ENCODE measurements at places on chromosomes 3 and 15.

- no peak for DNase-seq
Measured at GRCh38 chr3:152202976-152203626, 65.6 kb upstream of the MBNL1 start.

- no peak for DNase-seq
Measured at GRCh38 chr3:197802779-197803459, 11.9 kb downstream of the LRCH3 start.

GRCh38 chr3:126679831-126680666 is 24.0 kb upstream of the CHCHD6 start:
- no peak for DNase-seq

GRCh38 chr3:188881954-188882641 is 289.7 kb upstream of the TPRG1 start:
- DNase-seq: no peak

DNA sequence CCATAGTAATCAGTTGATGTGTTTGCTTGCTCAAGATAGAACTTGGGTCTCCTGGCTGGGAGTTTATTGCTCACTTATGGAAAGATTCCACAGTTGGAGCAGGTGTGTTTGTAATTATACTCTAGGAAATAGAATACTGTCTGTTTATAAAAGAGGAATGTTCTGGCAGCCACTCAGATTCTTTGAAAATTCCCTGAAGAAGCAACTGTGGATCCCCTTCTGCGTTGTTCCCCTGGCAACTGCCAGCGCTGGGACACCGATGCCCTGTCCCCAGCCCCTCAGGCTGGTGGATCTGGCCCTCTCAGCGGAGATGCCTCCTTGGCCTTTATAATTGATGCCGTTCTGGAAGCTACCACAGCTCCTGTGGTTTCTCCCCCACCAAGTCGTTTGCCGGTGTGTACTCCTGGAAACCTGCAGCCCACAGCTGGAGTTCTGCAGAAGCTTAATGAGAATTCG is 225.9 kb downstream of the ITPR1 start:
- no peak for DNase-seq

DNA sequence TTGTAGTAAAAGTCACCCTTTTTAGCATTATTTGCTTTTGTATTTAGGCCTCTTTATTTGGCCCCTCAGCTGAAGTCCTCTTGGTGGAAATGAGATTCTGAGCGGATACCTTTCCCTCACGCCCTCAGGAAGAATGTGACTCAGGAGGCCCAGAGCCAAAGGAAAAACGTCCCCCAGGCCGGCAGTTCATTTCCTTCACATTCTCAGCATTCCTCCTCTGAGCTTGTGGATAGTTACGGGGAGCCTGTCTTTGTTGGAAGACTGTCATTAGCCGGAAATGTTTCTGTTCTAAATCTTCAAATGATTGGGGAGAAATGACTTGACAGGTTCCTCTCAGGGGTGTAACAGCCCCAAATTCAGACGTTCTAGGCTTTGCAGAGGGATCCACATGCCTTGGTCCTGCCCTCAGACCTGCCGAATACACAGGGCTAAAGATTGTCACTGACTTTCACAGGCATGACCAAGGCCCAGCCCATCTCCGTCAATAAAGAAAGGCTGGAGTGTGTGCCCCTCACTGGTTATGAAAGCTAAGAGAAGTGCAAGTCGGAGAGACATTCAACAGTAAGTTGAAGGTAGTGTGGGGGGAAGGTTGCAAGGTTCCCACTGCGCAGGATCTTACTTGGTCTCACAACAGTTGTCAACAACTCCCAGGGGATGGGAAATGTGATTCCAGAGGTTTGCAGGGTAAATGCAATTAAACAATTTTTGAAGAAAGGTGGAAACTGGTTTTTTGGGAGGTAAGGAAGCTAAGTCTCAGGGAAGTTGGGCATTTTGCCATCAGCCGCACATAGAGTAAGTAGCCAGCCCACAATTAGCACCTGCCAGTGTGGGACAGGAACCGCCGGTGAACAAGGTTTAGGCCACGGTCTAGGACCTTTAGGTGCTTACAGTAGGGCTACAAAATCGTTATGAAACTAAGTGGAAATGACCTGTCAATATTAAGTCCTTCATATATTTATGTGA is 39.7 kb upstream of the MYZAP start:
- no peak for DNase-seq

DNA sequence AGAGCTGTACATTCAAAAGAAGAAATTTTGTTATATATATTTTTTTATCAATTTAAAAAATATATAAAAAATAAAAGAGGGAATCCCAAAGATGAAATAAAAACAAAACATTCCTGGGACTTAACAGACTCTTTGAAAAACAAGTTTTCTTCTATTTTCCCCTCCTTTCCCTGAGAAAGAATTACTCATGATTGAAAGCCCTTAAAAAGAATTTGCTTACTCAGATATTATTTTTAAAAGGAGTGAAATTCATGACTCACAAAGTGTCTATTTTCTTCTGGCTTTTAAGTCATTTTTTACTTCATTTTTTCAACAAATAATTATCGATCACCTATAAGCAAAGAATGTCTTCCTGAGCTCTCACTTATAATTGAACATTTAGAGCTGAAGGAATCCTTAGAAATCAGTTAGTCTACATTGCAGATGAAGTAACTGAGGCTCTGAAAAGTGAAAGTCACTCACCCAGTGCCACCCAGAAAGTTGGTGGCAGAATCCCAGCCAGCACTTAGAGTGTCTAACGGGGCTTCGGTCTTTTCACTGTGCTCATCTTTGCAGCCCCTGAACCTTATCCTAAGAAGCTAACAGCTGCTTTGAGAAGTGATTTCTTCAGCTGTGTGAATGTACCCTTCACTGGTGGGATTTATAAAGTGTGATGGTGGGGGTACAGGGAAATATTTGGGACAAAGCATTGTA is 42.5 kb upstream of the NUDT16 start:
- no peak for DNase-seq

GRCh38 chr3:37308247-37308646 is 133.9 kb upstream of the LRRFIP2 start:
- DNase-seq: no peak

DNA sequence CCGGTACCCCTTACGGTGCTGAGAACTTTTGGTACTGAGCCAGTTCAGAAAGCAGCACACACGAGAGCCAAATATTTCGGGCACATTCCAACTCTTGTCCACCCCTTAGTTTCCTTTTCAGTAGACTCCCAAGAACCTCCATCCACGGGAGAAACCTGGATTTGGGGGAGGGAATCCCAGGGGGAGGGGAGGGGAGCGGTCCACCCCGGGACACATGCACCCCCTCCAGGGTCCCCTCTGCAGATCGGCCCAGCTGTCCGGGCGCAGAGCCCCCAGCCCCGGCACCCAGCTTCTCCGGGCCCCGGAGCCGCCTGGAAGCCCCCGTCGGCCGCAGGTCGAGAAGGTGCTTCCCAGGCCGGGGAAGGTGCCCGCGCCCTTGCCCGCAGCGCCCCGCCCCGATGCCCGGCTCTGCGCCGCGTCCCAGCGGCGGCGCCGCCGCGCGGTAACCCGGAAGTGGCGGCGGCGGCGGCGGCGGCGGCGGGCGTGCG is 455 bp upstream of the ABHD17C start:
- no peak for DNase-seq

DNA sequence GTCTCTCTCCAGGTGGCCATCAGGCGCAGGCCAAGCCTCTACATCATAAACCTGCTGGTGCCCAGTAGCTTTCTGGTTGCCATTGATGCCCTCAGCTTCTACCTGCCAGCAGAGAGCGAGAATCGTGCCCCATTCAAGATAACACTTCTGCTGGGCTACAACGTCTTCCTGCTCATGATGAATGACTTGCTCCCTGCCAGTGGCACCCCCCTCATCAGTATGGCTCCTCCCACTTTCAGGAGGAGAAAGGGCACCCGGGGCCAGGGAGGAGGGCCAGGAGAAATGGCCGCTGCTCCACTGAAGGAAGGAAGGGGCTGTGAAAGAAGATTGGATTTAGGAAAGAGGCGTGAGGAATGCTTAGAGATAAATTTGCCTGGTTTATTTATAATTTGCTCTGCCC is 6.6 kb downstream of the HTR3C start:
- DNase-seq: no peak

DNA sequence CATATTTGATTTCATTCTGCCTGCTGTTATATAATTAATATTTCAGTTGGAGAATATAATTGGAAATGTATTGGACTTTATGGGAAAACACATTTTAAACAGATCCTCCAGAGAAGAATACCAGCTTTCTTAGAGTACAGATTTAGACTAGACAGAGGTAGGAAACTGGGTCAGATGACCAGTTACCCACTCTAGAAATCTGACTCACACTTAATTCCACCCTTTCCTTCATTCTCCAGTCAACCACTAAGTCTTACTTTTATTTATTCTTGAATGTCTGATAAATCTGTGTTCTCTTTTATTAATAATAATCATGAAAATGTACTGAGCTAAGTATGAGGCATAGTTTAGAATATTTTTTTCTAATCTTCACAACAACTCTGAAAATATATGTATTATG is 110.7 kb downstream of the LRRC49 start:
- no peak for DNase-seq
